Lung (tissue), 17 donors: ENCODE measurements at places on chromosomes 13 and 19. TPM values are rescaled to one million over a fixed set of nuclear protein-coding genes. Genes with fewer than 3 reads are reported as not detected.

Gene AZU1
- 9.8 TPM for total RNA-seq

DNA sequence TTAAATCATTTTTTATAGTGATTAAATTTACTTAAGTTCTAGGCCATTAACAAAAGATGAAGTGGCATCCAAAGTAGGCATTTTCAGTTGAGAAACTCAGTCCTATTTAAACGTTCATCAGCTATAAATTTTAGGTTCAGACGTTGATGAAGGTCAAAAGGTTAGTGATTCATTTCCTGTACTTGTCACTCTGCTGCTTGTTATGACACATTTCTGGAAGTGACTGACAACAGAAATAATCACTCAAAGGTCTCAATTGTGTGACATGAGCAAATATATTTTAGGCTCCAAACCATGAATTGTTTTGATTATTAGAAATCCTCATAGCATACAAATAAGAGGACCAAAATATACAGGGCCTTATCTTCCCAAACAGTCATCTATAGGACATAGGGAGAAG lies 10.3 kb upstream of the EDNRB start:
- DNase-seq = no peak
- no peak overlapping the region for H3K27ac ChIP-seq

DNA sequence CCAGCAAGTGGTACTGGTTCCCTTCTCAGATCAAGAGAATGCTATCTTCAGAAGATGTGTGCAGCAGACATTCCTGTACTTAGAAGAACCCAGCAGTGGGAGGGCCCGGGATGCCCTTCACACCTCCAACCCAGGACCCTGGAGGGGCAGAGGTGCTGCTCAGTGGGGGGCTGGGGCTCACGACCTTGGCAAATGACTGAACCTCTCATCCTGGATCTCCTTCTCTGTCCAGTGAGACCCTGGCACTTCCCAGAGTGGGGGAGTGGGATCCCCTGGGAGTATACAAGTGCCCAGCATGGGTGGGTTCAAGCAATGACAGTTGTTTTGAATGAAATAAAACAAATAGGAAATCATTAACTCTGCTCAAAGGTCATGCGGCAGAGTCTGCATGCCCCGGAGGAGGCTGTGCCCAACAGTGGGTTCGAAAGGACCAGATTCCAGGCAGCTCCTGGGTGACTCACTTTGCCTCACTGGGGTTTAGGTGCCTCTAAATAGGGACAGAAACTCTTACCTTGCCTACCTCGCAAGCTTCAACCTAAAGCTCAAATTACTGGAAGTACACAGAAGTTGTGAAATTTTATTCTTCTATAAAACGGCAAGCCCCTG lies 26.9 kb downstream of the GGACT start:
- H3K36me3 ChIP-seq = no peaks in the 10 kb centered on the region
- H3K4me3 ChIP-seq = no peak overlapping the region
- no peak for DNase-seq
- H3K27me3 ChIP-seq = no peaks in the 10 kb centered on the region
- no peak overlapping the region for H3K27ac ChIP-seq

- H3K4me3 ChIP-seq = no peak overlapping the region
- H3K36me3 ChIP-seq = no peaks in the 10 kb centered on the region
- peak; percentile 75 for DNase-seq
- no peaks in the 10 kb centered on the region for H3K27me3 ChIP-seq
- no peak overlapping the region for H3K27ac ChIP-seq
These were observed 28.7 kb upstream of the MEDAG start for GRCh38 chr13:30877335-30877734.

Gene LGALS14
- total RNA-seq = not detected

DNA sequence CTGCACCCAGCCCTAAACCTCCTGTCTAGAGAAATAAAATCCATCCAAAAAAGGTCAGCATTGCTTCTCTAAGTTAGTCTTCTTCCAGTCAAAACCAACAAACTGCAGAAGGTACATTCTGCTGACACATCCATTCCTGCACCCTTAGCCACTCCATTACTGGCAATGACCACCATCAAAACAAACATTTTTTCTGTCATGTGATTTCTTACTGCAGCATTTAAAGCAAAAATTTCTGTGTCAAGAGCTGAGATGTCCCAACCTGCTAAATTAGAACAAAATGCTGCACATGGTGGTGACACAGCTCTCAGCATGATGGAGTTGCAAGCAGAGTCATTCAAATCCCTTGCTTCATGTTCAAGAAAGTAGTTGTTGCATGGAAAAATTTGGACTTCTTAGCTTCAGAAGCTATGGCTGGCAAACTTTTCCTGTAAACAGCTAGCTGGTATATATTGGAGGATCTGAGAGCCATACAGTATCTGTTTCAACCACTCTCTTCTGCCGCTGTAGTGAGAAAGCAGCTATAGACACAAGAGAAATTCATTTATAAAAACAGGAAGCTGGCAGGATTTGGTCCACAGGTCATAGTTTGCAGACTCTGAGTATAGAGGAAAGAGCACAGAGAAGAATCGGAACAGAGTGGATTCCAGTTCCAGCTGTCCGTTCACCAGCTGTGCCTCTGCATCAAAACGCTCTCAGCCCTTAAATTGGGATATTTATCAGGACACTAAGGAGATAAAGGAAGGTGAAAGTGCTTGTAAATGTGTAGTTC lies 17.4 kb downstream of the RUBCNL start:
- peaks cover 4% of the 10 kb centered on the region for H3K4me1 ChIP-seq
- DNase-seq = no peak
- no peaks in the 10 kb centered on the region for H3K27me3 ChIP-seq

Gene FXYD3
- total RNA-seq = 130 TPM

Gene KCNRG
- 13.6 TPM for total RNA-seq

GRCh38 chr13:46773541-46773940 lies 23.4 kb downstream of the ESD start:
- H3K27me3 ChIP-seq = no peaks in the 10 kb centered on the region
- H3K36me3 ChIP-seq = peaks cover 43% of the 10 kb centered on the region
- DNase-seq = no peak
- H3K4me1 ChIP-seq = no peaks in the 10 kb centered on the region
- no peak overlapping the region for H3K27ac ChIP-seq
- H3K4me3 ChIP-seq = no peak overlapping the region

- peaks cover 4% of the 10 kb centered on the region for H3K4me1 ChIP-seq
- no peak for DNase-seq
- H3K27ac ChIP-seq = no peak overlapping the region
These were observed 123.1 kb downstream of the RBM26 start for GRCh38 chr13:79282976-79283375.

GRCh38 chr19:34155686-34156085 lies 16.6 kb upstream of the LSM14A start:
- no peaks in the 10 kb centered on the region for H3K36me3 ChIP-seq
- no peaks in the 10 kb centered on the region for H3K27me3 ChIP-seq
- H3K4me1 ChIP-seq = no peaks in the 10 kb centered on the region

DNA sequence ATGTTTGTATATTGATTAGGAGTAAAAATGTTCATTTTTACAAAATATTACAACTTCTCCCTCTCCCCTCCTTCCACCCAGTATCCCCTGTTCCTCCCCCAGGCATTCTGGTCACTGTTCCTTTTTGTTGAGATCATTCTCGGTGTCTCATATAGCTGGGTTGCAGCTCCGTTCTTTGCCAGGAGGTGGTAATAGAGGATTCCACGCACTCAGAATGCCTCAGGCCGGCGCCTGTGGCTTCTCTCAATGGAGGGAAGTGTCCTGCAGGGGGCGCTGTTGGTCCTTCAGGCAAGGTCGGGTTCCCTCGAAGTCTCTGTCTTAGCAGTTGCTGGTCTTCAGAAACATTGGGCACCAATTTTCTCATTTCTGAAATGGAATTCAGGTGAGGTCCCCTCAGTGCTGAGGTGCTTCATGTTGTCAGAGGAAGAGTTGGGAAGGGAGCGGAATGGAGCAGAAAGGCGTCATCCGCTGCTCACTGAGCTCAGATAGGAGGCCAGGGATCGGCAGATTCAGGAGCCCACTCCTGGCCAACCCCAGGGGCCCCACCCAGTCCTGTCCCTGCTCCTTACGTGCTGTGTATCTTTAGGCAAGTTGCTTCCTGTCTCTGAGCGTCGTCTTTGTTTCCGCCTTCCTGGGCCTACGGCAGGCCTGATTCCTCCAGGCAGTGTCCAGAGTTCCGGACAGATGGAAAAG lies 10.3 kb upstream of the GARIN5A start:
- H3K4me3 ChIP-seq = no peak overlapping the region
- H3K27ac ChIP-seq = no peak overlapping the region
- no peak for DNase-seq
- peaks cover 7% of the 10 kb centered on the region for H3K4me1 ChIP-seq

- no peak overlapping the region for H3K4me3 ChIP-seq
- no peaks in the 10 kb centered on the region for H3K27me3 ChIP-seq
- H3K4me1 ChIP-seq = peaks cover 8% of the 10 kb centered on the region
- DNase-seq = no peak
These were observed 22.0 kb downstream of the GPC6 start for GRCh38 chr13:93248627-93249047.

Gene SULT2A1
- 0.15 TPM for total RNA-seq
